ENCODE measurements at places on chromosomes 16 and 17. TPM values are rescaled to one million over a fixed set of nuclear protein-coding genes. Genes with fewer than 3 reads are reported as not detected.

KRTAP9-2 gene
- total RNA-seq: not detected

KRTAP4-9 gene
- total RNA-seq: not detected

KRTAP2-2 gene
- not detected for total RNA-seq

CACNA1H gene
- total RNA-seq: 21.8 TPM

PSME3 gene
- total RNA-seq: 53.6 TPM

ZACN gene
- total RNA-seq: not detected

DNA sequence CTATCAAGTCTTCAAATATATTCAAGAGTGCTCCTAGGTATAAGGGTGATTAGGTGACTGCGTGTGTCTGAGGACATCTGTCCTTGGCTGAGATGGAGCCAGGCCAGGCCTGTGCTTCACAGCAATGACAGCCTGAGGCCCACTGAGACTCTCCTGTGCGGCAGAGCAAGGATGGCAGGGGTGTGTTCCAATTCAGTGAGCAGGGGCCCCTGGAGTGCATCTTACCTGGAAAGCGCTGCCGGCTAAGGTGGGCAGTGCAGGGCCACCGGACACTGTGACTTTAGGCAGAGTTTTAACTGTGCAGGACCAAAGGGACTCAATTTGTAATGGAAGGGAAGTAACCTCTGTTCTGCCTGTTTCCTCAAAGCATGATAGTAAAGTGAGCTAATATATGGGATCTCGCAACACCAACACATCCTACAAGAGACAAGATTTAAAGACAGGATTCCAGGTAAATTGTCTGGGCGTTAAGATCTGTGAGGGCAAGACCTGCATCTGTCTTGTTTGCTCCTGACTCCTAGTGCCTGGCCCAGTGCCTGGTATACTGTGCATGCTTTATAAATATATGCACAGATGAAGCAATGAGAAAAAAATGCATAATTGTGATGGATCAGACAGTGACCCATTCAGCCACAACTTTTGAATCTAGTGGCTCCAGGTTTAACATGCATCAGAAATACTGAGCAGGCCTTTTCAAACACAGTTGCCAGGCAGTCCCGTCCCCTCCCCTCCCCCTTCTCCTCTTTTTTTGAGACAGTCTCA is 86.7 kb downstream of the MRC2 start:
- DNase-seq: no peak

GRCh38 chr17:54153423-54153822 is 330.7 kb downstream of the KIF2B start:
- DNase-seq: no peak

- DNase-seq: no peak
Observed at GRCh38 chr17:44782326-44782850, 23.6 kb downstream of the ADAM11 start.

DNA sequence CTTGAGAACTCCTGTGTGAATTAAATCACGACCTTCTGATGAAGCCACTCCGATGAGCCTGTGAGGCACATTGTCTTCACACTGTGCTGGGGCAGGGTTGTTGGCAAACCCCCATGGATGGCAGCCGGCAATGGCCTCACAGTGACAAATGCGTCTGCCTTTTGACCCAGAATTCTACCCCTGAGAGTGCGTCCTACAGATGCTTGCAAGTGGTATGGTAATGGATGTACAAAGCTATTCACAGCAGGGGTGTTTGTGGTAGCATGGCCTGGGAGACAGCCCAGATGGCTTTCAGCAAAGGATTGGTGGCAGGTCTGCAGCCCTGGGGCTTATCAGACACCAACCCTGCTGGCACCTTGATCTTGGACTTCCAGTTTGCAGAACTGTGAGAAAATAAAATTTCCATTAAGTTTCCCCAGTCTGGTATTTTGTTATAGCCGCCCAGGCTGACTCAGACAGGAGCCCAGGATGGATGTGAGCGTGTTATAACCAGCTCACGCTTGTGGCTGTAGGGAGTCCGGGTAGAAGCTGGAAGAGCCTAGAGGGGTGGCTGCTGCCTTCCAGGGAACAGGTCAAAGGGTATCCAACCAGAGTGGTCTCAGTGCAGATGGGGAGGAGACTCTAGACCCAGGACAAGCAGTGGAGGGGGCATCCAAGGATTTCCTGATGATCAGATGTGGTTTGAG is 10.1 kb downstream of the AFMID start:
- DNase-seq: peak; percentile 92

DNA sequence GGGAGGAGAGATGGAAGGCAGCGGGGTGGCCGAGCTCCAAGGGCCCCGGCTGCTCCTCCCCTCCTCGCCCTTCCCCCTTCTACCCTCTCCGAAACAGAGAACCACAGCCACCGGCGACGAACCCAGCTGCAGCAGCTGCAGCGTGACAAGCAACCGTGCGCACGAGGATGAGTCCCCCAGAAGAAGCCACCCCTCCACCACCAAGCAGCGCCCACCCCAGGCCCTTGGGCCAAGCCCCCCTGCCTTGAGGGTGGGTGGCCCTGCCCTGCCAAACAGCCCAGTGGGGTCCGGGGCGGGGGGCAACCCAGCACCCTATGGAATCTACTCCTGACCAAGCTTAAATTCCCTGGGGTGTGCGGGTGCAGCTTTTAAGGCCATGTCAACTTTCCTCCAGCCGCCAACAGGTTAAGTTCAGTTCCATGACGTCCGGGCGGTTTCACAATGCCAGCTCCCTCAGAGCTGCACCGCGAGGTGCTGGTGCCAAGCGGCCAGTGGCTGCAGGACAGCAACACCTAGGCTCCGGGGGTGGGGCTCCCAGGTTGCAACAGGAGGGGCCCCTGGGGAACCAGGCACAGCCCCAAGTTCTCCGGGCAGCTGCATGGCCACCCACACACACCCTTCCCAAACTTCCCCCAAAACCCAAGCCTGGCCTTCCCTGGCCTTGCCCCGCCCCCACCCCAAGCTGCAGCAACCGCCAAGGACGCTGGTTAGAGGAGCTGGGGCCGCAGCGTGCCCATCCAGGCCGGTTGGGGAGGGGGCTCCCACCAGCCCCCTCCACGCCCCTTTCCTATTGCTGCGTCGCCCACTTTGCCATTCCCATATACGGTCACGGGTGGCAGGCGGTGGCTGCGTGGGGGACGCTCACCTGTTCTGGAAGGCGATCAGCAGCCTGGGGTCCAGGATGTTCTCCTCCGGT is 2.0 kb downstream of the CBX4 start:
- DNase-seq: peak; percentile 48

DNA sequence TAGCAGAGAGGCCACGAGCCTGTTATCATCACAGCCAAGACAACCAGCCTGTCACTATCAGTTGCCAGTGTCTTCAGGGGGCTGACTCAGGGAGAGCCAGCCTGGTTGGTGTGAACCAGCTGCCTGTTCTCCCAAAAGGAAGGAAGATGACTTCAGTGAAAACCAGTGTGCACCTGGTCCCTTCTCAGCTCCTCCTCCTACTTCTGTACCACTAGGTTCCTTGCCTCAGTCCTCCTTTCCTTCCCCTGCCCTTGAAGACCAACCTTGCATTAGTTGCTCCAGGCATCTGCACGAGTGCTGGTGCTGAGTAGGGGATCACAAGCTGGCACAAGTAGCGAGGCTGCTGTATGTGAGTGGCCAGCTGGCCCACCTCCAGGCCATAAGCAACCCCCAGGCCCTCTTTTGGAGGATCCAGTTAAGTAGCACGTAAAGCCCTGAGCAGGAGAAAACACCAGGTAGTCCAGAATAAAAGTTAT is 8.5 kb downstream of the TUBG1 start:
- no peak for DNase-seq

DNA sequence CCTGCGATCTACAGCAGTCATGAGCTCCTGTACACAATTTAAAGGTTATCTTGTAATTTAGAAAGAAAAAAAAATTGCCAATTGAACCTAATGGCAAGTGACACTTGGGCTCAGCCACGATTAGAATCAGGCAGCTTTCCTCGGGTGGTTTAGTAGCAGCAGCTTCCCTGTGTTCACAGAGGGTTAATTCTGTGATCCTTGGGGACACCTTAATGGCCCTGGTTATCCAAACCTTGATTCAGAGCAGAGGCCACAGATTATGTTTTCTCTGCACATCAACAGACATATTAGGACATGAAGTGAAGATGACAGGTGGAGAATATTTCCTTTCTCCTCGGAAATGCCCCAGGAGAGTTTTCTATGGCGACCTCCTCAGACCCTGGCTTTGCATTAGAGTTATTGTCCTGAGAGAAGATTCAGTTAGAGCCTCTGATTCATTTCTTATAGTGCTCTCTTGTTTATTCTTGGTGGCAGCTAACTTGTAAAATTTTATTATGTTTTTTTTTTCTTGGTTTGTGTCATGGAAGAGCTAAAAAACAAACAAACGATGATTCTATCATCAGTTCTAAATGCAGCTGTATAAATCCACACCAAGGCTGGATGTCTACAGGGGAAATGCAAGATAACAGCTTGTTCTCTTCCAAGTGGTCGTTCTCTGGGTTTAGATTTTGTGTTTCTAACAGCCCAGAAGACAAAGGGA is 351.2 kb upstream of the DYNLRB2 start:
- no peak for DNase-seq
